ENCODE measurements at places on chromosomes 11 and 22.
A peak's percentile ranks its signal among the peaks of the same experiment; 100 is the strongest.

- DNase-seq = no peak
Observed at GRCh38 chr11:86442420-86442819, 67.7 kb downstream of the CCDC81 start.

GRCh38 chr11:64185175-64185692 lies 737 bp upstream of the STIP1 start:
- DNase-seq = peak; percentile 80

- peak; percentile 42 for DNase-seq
Observed at GRCh38 chr22:23750714-23751440, at the start of gene ZNF70. Gene ZNF70 (minus strand): TSS chr22:23751112. CDS start chr22:23745140, 5,972 bp downstream.

- no peak for DNase-seq
Observed at GRCh38 chr11:17443926-17444690, 32.5 kb downstream of the ABCC8 start.

DNA sequence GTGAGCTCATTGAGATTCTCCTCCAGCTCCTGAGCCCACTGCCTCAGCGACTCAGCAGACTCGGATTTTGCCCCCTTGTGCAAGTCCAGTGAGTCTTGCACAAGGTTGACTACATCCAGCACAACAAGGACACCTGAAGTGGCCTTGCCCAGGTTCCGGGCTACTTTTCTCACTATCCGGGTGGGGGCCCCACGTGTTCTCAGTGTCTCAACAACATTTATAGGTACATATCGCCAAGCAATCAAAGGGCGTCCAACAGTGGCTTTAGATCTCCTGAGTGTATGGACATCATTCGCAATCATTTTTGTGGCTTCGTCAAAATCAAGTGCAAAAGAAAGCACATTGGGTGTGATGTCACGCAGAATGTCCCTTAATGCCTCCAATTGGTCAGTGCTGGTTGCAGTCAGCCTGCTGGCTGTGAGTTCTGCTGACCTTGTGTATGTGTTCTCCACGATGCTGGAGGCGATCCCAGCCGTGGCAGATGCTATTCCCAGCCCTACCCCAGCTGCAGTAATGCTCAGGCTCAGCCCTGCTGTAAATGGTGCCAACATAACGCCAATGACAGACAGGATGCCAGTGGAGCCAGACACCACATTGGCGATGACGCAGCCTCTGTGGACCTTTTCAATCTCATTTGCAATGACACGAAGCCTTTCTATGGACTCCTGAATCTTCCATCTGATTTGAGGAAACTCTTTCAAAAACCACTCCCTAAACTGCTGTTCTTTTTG lies 10.3 kb downstream of the APOL4 start:
- DNase-seq = no peak

DNA sequence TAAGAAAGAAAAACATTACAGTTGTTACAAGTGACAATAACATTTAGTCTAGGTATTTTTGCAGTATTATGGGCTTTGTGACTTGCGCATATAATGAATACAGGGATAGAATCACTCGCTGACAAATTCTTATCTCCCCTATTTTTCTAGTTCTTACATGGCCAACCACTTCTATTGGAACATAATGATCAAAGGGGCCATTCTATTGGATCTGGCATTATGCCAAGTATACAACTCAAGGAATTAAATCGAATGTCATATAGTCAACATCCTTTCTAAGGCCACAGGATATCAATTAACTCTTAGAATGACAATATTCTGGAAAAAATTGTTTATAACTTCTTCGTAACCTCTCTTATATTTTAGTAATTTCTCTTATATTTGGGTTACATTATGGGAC lies 272.0 kb downstream of the TTC28 start:
- DNase-seq = no peak

GRCh38 chr11:10310301-10310841 lies 5.5 kb downstream of the ADM start:
- DNase-seq = peak; percentile 22

Data from brain microvascular endothelial cell (primary cell).